ENCODE measurements at places on chromosomes 2 and 18.

DNA sequence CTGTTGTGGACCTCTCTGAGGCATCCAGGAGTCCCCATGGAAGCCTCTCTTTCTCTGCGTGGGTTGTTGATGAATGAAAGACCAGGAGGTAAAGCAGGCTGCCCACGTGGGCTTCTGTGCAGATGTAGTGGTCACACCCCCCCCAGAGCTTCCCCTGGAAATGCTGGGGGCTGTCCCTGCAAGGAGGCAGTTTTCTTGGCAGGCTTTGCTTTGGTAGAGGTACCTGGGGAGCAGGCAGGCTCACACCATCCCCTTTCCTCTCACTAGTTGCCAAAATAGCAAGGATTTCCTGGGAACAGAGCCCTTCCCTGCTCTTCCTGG lies 97.6 kb upstream of the MAP3K20 start:
- no peak for DNase-seq

GRCh38 chr18:67145586-67146292 lies 370.8 kb downstream of the DSEL start:
- no peak for DNase-seq

DNA sequence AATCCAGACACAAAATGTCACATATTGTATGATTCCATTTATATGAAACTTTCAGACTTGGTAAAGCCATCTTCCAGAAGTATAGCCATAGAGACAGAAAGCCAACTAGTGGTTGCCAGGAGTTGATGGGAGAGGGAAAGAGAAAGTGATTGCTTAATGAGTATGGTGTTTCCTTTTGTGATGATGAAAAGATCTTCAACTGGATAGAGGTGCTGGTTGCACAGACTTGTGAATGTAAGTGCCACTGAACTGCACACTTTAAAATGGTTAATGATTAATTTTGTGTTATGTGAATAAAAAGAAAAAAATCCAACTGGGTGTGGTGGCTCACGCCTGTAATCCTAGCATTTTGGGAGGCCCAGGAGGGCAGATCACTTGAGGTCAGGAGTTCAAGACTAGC lies 135.3 kb upstream of the SLC1A4 start:
- no peak for DNase-seq

DNA sequence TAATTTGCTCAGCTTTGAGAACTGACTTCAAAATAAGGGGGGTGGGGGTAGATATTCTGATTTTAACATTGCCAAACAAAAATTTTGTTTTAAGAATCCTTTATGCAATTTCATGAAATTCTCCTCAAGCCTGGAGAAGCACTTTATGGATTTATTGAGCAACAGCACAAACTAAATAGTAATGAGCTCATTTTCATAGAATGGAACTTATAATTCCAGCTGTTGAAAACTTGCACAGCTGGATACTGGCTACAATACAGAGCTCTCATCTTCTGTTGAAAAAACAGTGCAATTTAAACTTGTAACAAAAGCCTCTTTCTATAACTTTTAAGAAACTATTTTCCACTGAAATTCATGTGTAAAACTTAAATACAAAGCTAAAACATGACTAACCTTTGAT lies 137.6 kb upstream of the FN1 start:
- no peak for DNase-seq

DNA sequence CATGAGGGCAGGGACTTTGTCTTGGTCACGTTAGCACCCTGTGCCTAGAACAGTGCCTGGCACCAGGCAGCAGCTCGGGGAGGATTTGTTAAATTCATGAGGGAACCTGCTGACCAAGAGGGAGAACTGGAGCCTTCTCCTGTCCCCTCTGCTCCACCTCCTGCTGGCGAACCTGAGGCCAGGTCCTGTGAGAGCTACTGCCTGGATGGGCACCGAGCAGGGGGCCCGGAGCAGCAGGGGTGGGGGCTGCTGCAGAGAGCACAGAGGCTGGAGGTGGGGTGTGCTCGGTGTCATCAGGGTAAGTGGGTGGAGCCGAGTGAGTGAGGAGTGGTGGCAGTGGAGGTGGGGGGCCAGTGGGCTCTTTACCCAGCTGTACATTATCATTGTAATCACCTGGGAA lies 52.1 kb upstream of the FAHD2A start:
- no peak for DNase-seq

DNA sequence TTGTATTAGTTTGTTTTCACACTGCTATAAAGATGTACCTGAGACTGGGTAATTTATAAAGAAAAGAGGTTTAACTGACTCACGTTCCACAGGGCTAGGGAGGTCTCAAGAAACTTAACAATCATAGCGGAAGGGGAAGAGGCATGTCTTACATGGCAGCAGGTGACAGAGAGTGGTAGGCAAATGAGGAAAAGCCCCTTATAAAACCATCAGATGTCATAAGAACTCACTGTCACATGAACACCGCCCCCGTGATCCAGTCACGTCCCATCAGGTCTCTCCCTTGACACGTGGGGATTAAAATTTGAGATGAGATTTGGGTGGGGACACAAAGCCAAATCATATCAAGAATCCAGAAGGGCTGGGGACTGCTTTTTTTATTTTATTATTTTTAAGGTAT lies 120.0 kb downstream of the GALNT14 start:
- DNase-seq, result no peak

- DNase-seq, result no peak
Measured at GRCh38 chr2:72924353-72925240, 7.3 kb downstream of the EMX1 start.

DNA sequence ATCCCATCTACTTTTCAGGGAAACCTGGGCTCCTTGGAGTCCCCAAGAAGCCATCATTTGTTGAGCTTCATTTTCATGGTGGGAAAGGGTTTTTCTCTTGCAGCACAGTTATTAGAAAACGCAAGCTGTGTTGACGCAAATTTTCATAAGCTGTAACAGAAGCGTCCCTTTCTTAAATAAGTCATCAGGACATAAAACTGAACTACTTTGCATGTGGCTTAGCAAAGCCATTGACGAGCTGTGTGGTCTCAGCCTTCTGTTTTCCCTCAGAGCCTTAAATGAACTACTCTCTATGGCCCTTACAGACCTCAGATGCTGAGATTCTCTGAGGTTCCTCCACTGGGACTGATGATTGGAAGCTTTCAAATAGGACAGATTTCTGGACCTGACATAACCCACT lies 85.1 kb downstream of the ARL4C start:
- DNase-seq, result no peak

GRCh38 chr2:146438246-146438645 lies 1406.6 kb upstream of the ACVR2A start:
- DNase-seq, result no peak

DNA sequence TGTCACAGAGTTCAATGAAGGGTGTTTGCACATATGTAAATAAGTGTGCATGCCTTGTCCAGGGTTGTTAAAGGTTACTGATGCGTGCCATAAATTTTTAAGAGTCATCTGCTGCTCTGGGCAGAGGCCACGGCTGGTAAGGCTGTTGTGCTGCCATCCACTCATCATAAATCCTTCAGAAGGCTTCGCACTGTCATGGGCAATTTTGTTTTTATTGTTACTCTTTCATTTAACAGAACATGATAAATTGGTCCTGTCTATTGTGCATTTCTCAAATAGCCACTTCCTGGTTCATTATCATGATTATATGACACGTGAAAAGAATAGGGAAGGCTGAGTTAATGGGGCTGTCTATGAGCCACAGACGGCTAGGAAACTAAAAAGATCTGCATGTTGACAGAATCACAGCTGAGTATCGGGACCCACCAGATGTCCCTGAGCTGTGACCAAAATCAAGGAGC lies 634.3 kb upstream of the SOX11 start:
- no peak for DNase-seq

DNA sequence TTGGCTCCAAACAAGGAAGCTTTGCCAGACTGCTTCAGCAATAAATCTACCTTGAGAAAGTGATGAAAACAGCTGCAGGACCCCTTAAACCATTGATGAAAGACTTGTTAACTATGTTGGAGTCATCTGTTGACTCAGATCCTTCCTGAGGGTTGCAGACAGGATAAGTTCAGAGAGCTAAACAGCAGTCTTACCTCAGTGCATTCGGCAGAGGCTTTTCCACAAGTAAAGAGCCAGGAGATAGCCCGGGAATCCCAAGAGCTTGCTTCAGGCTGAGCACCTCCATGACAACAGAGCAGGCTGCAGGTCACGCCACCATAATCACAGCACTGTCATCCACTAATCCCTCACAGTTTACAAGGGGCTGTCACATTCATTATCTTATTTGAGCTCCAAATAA lies 23.7 kb downstream of the KIAA2012 start:
- DNase-seq, result no peak
